Activated naive CD8-positive, alpha-beta T cell treated with anti-CD3 and anti-CD28 coated beads, Interleukin-2, amount 10 ng/mL, durations not matched to agents 7 days and 5 days (primary cell): ENCODE measurements at places on chromosomes 7 and 10. TPM values are rescaled to one million over a fixed set of nuclear protein-coding genes. Genes with fewer than 3 reads are reported as not detected.

The PRPS1L1 gene
- total RNA-seq = not detected

The ARMC3 gene
- total RNA-seq = not detected

The PKD2L1 gene
- not detected for total RNA-seq

The IL6 gene
- total RNA-seq = 0.99 TPM

The CYP17A1 gene
- not detected for total RNA-seq

The MRLN gene
- total RNA-seq = not detected

GRCh38 chr10:36608251-36608650 lies 517.1 kb upstream of the ANKRD30A start:
- no peak overlapping the region for H3K27ac ChIP-seq
- no peaks in the 10 kb centered on the region for H3K27me3 ChIP-seq
- H3K4me1 ChIP-seq = no peaks in the 10 kb centered on the region
- H3K36me3 ChIP-seq = no peaks in the 10 kb centered on the region
- H3K4me3 ChIP-seq = no peak overlapping the region

DNA sequence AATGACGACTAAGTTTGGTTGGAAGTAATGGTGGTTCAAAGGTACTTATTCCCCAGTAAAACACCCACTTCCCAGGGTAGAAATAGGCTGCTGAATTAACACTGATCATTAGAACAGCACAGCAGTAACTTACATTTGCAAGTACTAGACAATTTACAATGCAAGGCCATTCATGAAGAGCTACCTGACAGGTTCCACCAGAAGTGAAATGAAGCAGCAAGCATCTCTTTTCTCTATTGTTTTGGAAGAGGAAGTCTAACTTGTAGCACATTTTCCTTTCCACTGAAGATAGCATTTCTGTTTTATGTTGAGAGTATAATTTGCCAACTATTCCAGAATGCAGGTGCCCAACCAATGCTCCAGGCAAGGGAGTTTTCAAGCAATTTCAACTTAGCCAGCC lies 145.9 kb downstream of the CREB5 start:
- no peaks in the 10 kb centered on the region for H3K4me1 ChIP-seq
- H3K36me3 ChIP-seq = no peaks in the 10 kb centered on the region
- no peak for DNase-seq
- H3K27me3 ChIP-seq = peaks cover 15% of the 10 kb centered on the region

DNA sequence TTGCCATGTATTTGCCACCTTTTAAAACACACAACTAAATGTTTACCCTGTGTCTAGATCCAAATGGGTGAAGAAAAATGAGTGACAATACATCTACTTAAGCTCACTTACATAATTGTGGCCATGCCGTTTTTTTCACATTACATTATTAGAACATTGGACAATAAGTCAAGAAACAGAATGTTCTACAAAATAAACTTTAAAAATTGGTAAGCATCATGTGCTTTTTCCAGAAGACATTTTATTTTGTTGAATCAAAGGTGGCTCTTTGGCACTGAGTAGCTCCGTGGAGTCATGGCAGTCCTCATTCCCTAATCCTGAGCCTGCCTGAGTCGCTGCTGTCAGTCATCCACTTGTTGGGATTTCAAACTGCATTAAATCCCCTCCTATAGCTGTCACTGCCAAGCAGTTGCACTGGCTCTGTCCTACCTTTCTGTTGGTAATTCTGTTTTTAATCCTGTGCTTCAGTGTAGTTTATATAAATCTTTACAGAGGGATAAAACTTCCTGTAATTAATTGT lies 32.3 kb downstream of the CAV1 start:
- H3K4me3 ChIP-seq = no peak overlapping the region
- no peak for DNase-seq
- H3K36me3 ChIP-seq = no peaks in the 10 kb centered on the region
- peaks cover 37% of the 10 kb centered on the region for H3K27me3 ChIP-seq
- H3K4me1 ChIP-seq = no peaks in the 10 kb centered on the region

- H3K4me3 ChIP-seq = peak overlapping the region; percentile 94
- peaks cover 65% of the 10 kb centered on the region for H3K36me3 ChIP-seq
- DNase-seq = no peak
- H3K4me1 ChIP-seq = peaks cover 72% of the 10 kb centered on the region
- peak overlapping the region; percentile 99 for H3K27ac ChIP-seq
Observed at GRCh38 chr7:142799437-142799835, 28.7 kb downstream of the PRSS2 start.

GRCh38 chr10:77835669-77836086 lies 90.9 kb downstream of the DLG5 start:
- H3K27me3 ChIP-seq = no peaks in the 10 kb centered on the region
- H3K27ac ChIP-seq = peak overlapping the region; percentile 96
- H3K36me3 ChIP-seq = no peaks in the 10 kb centered on the region
- no peak overlapping the region for H3K4me3 ChIP-seq
- no peak for DNase-seq

DNA sequence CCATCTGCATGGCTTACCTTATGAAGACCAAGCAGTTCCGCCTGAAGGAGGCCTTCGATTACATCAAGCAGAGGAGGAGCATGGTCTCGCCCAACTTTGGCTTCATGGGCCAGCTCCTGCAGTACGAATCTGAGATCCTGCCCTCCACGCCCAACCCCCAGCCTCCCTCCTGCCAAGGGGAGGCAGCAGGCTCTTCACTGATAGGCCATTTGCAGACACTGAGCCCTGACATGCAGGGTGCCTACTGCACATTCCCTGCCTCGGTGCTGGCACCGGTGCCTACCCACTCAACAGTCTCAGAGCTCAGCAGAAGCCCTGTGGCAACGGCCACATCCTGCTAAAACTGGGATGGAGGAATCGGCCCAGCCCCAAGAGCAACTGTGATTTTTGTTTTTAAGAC lies 12.4 kb downstream of the DUSP5 start:
- peaks cover 82% of the 10 kb centered on the region for H3K36me3 ChIP-seq
- peaks cover 34% of the 10 kb centered on the region for H3K4me1 ChIP-seq
- no peak for DNase-seq
- no peaks in the 10 kb centered on the region for H3K27me3 ChIP-seq

GRCh38 chr10:53528974-53529373 lies 756.4 kb upstream of the MBL2 start:
- DNase-seq = no peak
- no peaks in the 10 kb centered on the region for H3K36me3 ChIP-seq
- no peaks in the 10 kb centered on the region for H3K27me3 ChIP-seq
- no peak overlapping the region for H3K27ac ChIP-seq

DNA sequence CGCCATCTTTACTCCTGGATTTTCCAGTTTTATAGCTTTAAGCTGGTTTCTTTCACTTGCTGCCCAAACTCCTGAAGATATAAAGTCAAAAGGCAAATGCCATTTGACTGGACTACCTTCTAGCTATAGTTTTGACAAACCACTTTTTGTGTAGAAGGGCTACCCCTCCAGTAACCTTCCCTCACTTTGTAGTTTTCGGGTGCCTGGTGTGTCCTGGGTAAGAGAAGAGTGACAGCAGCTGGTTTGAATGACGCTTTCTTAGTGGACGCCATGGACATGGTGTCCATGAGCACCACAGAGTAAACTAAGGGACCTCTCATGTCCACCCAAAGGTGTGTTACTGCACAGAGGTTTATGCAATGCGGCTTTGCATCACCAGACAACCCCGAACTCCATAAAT lies 21.2 kb upstream of the PITRM1 start:
- H3K27me3 ChIP-seq = peaks cover 58% of the 10 kb centered on the region
- H3K27ac ChIP-seq = no peak overlapping the region
- H3K36me3 ChIP-seq = no peaks in the 10 kb centered on the region
- H3K4me1 ChIP-seq = peaks cover 18% of the 10 kb centered on the region

DNA sequence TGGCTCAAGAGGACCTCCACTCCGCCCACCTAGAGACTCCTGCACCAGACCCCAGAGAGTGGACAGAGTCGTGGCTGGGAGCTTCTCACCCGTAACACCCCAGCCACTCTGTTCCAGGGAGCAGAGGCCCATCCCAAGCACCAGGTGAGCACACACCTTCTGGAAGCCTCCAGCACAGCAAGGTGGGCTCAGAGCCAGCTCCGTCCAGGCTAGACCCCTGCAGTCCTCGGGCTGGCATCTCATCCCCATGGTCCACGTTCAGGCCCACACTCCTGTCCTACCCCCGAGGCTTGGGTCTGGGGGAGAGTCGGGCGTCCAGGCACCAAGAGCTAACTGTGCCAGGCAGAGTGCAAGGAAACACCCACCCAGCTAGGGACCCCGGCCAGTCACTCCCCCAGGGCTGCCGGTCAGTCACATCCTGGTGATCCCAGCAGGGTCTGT lies 13.2 kb downstream of the PDGFA start:
- no peak overlapping the region for H3K27ac ChIP-seq
- no peaks in the 10 kb centered on the region for H3K4me1 ChIP-seq
- peak; percentile 21 for DNase-seq
- H3K27me3 ChIP-seq = no peaks in the 10 kb centered on the region

DNA sequence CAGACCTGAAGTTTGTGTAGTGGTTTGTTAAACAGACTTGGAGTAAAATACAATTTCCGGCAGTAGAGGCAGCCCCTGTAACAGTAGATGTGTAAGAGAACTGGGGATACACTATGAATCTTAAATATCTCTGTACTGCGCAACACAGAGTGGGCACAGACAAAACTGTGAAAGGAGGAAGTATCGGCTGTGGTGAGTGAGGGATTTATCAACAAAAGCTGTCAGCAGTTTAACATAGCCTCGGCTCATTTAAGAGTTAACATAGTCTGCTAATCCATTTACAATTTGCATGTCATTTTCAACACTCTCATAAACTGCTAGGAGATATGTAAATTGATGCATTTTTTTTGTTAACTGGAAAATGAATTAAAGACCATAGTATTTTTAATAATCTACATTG lies 225.2 kb downstream of the ZWINT start:
- no peaks in the 10 kb centered on the region for H3K27me3 ChIP-seq
- no peaks in the 10 kb centered on the region for H3K36me3 ChIP-seq
- H3K4me3 ChIP-seq = no peak overlapping the region
- no peak for DNase-seq
- H3K27ac ChIP-seq = no peak overlapping the region

DNA sequence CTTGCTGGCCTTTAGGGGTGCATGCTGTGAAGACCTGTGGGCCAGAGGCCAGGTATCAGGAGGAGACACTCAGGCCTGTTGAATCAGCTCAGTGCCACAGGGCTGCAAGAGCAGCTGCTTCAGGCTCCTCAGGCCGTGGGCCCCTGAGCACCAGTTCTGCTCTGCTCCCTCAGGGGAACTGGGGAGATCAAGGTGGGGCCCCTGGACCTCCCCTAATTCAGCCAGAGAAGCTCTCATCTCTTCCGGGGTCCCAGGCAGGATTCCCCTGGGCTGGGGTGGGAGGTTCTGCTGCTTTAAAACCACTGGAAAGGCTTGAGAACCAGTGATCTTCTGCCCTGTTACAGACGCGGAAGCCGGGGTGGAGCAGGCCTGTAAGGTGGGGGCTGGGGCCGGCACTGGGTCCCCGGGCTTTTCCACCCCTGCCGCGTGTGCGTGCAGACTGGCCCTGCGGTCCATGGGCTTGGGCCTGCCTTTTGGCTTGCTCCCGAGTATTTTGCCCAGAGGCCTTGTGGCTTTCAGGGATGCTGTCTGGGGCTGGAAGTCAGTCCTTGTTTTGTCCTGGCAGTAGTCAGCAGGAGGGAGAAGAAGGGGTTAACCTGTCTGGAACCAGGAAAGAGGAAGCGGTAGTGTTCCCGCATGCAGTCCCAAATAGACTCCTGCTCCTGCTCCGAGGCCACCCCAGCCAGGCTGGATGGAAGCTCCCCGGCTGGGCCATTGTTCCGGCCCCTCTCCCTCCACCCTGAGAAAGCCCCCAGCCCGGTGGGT lies 74.3 kb downstream of the LHPP start:
- peaks cover 3% of the 10 kb centered on the region for H3K4me1 ChIP-seq
- no peaks in the 10 kb centered on the region for H3K36me3 ChIP-seq
- H3K4me3 ChIP-seq = no peak overlapping the region
- no peaks in the 10 kb centered on the region for H3K27me3 ChIP-seq
- no peak overlapping the region for H3K27ac ChIP-seq

DNA sequence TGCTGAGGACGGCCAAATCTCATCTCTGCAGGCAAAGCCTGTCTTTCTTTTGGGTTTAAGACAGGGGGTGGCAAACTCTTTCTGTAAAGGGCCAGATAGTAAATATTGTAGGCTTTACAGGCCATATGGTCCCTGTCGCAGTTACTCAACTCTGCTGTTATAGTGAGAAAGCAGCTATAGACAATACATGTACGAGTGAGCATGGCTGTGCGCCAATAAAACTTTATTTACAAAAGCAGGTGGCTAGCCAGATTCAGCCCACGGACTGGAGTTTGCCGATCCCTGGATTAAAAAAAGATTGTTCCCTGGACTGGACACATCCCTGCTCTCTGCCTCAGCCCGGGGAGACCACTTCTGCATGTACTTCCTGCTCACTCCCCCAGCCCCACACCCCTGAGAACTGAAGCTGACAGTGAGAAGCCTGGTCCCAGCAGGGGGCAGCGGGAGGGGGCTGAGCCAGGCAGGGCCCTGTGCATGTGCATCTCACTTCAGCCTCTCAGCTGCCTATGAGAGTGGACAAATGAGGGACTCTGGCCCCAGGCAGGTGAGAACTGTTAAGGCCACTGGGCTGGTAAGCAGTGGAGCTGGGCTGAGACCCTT lies 392.4 kb downstream of the PLXNA4 start:
- no peak for DNase-seq
- no peaks in the 10 kb centered on the region for H3K27me3 ChIP-seq
- H3K27ac ChIP-seq = no peak overlapping the region
- peaks cover 16% of the 10 kb centered on the region for H3K36me3 ChIP-seq
- no peaks in the 10 kb centered on the region for H3K4me1 ChIP-seq

GRCh38 chr10:32347363-32348022 lies 535 bp upstream of the EPC1 start:
- H3K4me1 ChIP-seq = peaks cover 41% of the 10 kb centered on the region
- H3K4me3 ChIP-seq = peak overlapping the region; percentile 70
- H3K27me3 ChIP-seq = no peaks in the 10 kb centered on the region
- peak overlapping the region; percentile 68 for H3K27ac ChIP-seq
- H3K36me3 ChIP-seq = peaks cover 15% of the 10 kb centered on the region
- no peak for DNase-seq

DNA sequence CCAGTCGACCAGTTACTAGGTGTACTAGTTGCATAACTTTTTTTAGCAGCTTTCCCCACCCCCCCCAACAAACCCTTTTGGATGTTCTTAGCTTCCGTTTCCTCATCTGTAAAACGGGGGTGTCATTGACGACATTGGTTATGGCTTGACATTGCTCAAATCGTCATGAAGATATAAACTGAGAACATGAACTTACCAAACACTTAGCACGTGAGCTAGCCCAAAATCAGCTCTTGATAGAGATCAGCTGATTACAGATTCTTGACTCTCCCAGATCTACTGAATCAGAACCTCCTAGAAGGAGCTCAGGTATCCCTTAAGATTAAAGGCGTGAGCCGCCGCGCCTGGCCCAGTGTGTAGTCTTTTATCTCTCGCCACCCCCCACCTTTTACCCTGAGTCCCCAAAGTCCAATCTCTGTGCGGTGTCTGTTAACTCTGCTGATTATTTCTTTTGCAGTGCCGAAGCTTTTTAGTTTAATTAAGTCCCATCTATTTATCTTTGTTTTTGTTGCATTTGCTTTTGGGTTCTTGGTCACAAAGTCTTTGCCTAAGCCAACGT lies 1.0 kb upstream of the GNA12 start:
- H3K27ac ChIP-seq = peak overlapping the region; percentile 22
- H3K4me1 ChIP-seq = peaks cover 16% of the 10 kb centered on the region
- DNase-seq = no peak
